ENCODE measurements at places on chromosomes 13 and 19.

DNA sequence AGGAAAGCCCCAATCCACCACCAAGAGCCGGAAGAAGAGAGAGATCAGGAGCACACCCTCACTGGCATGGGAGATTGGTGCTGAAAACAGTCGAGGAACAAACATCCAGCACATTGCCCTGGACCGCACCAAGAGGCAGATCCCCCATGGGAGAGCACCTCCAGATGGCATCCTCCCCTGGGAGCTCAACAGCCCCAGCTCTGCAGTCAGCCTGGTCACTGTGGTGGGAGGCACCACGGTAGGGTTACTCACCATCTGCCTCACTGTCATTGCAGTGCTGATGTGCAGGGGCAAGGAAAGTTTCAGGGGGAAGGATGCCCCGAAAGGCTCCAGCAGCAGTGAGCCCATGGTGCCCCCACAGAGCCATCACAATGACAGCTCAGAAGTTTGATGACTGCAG is 110.2 kb downstream of the STOML3 start:
- no peak for DNase-seq

- peak; percentile 16 for DNase-seq
Observed at GRCh38 chr19:39542206-39542605, 2.2 kb upstream of the EID2 start.

GRCh38 chr19:29320086-29320485 is 107.1 kb upstream of the UQCRFS1 start:
- no peak for DNase-seq

DNA sequence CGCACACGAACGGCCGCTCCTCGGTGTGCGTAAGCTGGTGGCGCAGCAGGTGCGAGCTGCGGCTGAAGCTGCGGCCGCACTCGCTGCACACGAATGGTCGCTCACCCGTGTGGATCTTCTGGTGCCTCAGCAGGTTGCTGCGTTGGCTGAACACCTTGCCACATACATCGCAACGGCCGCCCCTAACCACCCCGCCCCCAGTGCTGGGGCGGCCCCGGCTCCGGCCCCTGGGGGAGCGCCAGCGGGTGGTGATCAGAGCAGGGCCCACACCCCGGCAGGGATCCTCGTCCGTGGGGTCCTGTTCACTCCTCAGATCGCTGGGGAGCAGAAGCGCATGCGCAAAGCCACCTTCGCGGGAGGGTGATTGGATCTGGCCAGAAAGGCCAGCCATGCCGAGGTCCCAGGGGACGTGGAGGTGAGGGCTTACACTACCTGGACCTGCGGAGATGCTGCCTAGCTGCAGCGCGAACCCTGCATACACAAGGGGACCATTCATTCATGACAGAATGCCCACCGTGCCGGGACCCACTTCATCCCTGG is 4.7 kb upstream of the UBE2M start:
- peak; percentile 64 for DNase-seq

DNA sequence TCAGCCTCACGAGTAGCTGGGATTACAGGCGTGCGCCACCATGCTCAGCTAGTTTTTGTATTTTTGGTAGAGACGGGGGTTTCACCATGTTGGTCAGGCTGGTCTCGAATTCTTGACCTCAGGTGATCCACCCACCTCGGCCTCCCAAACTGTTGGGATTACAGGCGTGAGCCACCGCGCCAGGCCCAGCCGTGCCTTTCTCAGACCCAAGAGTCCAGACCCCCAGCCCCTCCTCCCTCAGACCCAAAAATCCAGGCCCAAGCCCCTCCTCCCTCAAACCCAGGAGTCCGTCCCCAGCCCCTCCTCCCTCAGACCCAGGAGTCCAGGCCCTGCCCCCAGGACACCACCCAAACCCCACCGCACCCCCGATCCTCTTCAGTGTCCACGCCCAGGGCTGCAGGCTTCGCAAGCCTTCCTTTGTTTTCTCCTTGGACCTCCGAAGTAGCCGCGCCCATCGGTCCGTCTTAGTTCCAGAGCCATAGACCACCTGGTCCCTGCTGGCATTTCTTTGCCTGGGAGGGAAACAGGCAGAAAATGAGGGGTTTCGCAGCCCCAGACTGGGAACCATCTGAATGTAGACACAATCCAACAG is 3.7 kb downstream of the TMC4 start:
- no peak for DNase-seq
